ENCODE measurements at places on chromosomes 3 and 15.

- DNase-seq: no peak
Measured at GRCh38 chr15:68499620-68500312, 67.8 kb upstream of the ITGA11 start.

- no peak for DNase-seq
Measured at GRCh38 chr3:60391292-60391691, 860.0 kb downstream of the FHIT start.

DNA sequence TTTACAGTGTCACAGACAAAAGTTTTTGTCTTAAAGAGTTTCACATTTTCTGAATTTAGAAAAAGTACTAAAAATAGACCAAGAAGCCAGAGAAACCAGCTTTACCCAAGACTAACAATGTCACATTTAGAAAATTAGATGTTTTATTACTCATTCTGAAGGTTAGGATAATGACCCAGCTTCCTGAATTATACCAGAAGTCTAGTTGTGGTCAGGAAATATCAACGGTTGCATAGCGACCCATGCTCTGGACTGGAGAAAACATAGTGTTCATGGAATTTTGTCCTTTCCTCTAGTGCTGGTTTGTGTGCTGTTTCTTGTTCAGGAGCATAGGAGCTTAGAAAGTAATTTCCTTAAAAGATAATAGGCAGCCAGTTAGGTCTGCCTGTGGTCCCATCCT is 59.0 kb downstream of the DPPA2 start:
- no peak for DNase-seq

- DNase-seq: peak; percentile 79
Measured at GRCh38 chr3:48601622-48601994, 6.5 kb upstream of the COL7A1 start.

DNA sequence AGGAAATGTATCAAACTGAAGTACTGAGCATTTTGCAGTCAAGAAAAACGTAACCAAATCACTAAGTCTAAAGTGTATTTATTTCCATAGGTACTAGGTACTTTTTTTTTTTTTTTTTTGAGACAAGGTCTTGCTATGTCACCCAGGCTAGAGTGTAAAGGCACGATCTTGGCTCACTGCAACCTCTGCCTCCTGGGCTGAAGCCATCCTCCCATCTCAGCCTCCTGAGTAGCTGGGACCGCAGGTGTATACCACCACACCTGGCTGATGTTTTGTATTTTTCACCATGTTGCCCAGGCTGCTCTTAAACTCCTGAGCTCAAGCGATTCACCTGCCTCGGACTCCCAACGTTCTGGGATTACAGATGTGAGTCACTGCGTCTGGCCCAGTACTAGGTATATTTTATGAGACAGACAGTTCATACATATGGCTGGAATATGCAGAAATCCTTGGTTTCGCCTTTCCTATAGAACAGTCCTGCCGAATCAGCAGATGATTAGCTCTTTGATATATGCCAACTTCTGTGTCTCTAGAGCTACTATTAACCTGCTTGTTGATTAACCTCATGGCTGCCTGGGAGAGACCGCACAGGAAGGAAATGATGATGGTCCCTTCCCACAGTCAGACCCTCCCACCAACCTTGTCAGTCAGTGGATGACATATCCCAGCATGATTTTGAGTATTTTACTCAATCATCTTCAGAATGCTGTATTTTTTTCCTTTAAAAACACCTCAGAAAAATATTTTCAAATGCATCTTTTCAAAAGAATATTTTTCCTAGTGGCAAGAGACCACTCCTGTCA is 32.3 kb downstream of the TMOD3 start:
- DNase-seq: no peak

DNA sequence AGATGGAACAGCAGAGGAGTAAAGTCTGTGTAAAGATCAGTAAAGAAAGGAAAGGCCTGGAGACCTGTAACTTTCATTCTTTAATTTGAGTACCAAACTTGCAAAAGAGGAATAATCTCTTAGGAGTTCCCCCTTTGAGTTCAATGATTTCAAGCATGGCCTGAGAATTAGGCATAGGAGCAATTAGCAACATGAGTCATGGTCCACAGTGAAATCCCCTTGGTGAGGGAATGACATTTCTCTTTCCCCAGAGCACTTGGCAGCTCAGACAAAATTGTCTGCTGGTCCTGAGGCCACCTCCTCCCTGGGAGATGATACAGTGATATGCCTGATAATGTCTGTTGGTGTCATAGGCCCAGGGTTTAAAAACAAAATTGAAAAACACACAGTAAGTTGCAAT is 81.4 kb upstream of the CRBN start:
- no peak for DNase-seq

DNA sequence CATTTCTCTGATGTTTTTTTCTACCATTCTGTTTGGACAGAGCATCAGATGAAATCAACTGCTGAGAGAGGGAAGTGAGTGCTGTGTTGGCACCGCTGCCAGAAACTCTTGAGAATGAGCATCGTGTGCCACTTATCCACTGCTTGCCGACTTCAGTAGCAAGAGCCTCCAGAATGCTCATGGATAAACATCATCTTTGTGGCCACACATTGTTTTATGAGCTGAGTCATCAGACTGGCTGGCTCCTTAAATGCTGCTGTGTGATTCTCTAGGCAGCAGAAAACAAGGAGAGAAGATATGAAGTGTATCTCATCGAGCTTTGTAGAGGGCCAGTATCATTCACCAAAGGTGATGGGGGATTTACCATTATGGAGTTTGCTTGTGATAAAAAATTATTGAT is 3.4 kb upstream of the DOCK3 start:
- DNase-seq: no peak

DNA sequence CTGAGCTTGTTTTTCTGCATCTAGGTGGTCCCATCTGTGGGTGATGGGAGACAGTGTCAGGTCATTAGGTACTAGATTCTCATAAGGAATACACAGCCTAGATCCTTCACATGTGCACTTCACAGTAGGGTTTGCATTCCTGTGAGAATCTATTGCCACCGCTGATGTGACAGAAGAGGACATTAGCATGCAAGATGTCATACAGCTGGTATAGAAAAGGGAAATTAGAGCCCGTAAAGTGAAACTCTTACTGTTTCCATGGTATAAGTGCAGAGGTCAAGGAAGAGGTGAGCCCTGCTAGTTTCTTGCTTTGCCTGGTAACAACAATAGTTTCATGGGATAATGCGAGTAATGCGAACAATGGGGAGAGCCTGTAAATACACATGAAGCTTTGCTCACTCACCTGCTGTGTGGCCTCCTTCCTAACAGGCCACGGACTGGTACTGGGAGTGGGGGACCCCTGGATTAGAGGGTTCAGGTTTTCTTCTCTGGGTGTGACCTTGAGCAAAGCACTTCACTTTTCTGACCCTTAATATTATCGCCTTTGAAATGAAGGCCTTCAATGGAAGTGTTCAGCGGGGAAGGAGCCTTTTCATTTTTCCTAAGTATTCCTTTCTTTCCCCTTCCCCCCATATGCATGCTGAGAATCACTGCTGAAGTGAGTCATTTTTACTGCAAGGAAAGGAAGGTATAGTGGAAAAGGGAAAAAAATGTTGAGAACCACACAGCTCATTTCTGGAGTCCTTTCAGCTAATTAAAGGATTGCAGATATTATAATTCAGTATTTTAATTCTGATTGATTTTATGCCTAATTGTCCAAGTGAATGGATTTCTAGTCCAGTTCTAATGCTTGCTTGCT is 286.4 kb downstream of the UBE2E2 start:
- DNase-seq: no peak

GRCh38 chr3:119497820-119498185 is 544 bp upstream of the TIMMDC1 start:
- no peak for DNase-seq

DNA sequence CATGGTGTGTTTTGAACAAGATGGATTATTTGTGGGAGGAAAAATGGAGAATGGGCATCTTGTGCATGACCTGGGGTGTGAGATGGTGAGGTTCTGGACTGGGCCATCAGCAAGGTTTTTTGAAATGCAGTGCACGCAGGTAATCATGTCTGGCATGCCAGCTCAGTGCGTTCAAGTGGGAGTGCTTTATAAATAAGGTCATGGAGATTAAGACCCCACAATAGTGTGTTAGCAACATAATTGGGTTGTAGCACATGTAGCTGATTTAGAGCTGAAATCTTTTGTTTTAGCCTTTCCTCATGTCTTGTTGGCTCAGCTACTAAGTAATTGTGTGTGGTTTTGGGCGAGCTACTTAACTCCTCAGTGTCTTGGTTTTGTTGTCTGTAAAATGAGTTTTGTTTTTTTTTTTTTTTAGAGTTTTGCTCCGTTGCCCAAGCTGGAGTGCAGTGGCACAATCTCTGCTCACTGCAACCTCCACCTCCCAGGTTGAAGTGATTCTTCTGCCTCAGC is 3.9 kb upstream of the CACNA1D start:
- DNase-seq: no peak

DNA sequence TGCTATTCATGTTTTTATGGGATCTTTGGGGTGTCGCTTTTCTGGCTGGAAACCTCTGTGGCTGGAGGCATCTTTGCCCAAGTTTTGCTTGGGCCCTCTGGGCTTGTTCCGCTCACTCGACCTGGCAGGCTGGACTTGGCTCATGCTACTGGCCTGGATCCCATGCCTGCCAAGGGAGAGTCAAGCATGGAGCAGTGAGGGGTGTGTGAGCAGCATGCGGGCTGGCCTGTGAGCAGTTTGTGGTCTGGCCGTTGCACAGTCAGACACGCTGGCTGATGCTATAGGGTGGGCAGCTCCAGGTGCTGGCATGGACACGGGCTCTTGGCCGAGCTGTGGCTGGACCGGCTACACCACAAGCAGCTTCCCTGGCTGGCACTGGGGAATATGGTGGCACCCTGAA is 491.1 kb downstream of the AGBL1 start:
- no peak for DNase-seq

GRCh38 chr3:148998715-148999423 is 7.5 kb downstream of the GYG1 start:
- DNase-seq: no peak

DNA sequence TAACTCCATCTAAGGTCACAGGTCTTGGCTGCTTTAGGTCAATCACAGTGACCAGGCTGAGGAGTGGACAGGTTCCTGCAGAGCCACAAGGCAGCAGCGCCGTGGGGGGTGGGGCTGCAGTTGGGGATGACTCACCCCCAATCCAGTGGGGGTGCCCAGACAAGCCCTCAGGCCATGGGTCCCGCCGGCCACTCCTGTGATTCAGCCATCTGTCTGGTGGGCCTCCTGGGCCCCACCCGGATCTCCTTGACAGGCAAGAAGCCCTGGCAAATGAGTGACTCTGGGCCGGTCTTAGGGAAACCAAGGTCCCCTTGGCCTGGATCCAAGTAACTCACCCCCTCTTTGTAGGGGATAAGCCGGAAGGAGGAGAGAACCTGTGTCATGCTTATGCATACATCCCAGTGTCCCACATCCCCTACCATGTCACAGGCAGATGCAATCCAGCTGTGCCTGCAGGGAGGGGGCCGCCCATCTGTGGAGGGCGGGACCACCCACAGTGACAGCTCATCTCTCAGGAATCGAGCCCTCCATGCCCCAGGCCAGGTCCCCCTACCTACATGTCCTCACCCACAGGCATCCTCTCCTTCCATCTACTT is 495 bp upstream of the COL7A1 start:
- DNase-seq: peak; percentile 50

GRCh38 chr3:168398371-168399025 is 302.8 kb upstream of the GOLIM4 start:
- DNase-seq: no peak

- no peak for DNase-seq
Measured at GRCh38 chr15:25701721-25702465, 161.2 kb downstream of the ATP10A start.

GRCh38 chr3:20422391-20422790 is 236.4 kb upstream of the SGO1 start:
- no peak for DNase-seq

Data from heart left ventricle (tissue), 16 donors.